ENCODE measurements at places on chromosomes 13 and 19. TPM values are rescaled to one million over a fixed set of nuclear protein-coding genes. Genes with fewer than 3 reads are reported as not detected.

Gene SIGLEC8
- total RNA-seq: 0.06 TPM

Gene MBD3L2
- total RNA-seq: not detected

Gene CILP2
- total RNA-seq: 1.1 TPM

Gene TBXA2R
- total RNA-seq: 5.6 TPM

Gene FGF21
- not detected for total RNA-seq

Gene CYP2F1
- not detected for total RNA-seq

Gene ZNF433
- total RNA-seq: 26.7 TPM

Gene PCDH9
- 39.2 TPM for total RNA-seq

Gene SIGLEC5
- 0.88 TPM for total RNA-seq

Gene TEX29
- 0.58 TPM for total RNA-seq

Gene APOC1
- 3.5 TPM for total RNA-seq

Gene TCF3
- 80.4 TPM for total RNA-seq

Gene MYO9B
- 46.1 TPM for total RNA-seq

Gene SOX21
- not detected for total RNA-seq

Gene ZIC5
- 0.06 TPM for total RNA-seq

Gene CEACAM8
- 2.5 TPM for total RNA-seq

Gene SYNGR4
- total RNA-seq: not detected

Gene CEACAM16
- not detected for total RNA-seq

Gene IGFL2
- total RNA-seq: not detected

Gene AMER2
- total RNA-seq: 0.35 TPM

Gene SYCN
- not detected for total RNA-seq

Gene ZNF813
- total RNA-seq: 5.5 TPM

Gene FGF9
- total RNA-seq: 9.3 TPM

Gene CYP4F22
- 0.23 TPM for total RNA-seq

Gene ZNF77
- 9.3 TPM for total RNA-seq

Gene PSG5
- total RNA-seq: not detected

Gene ODAD3
- 0.64 TPM for total RNA-seq

Gene TMEM255B
- total RNA-seq: 5.5 TPM

Gene FGF14
- total RNA-seq: 1.8 TPM
